GM04503 (cell line): ENCODE measurements at places on chromosomes 2 and 18.

DNA sequence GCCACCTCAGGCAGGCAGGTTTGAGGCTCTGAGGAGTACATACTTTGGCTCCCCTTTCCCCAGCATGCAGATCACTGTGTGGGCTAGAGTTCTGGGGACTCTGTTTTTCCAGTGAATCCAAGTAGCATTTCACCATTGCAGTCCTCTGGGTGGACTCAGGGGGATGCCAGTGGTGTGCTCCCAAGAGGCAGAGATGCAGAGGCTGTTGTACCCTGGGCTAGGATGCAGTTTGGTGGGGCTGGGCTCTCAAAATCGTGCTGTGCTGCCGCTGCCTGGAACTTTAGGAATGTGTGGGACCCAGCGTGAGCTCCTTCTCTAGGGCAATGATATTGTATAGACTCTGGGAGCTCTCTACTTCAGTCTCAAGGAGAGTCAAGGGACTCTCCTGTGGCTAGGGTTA is 104.9 kb downstream of the MYO3B start:
- no peak for DNase-seq

GRCh38 chr2:168904358-168904757 is 3.3 kb downstream of the G6PC2 start:
- DNase-seq, result no peak

GRCh38 chr2:239433777-239434403 is 33.1 kb upstream of the HDAC4 start:
- no peak for DNase-seq

DNA sequence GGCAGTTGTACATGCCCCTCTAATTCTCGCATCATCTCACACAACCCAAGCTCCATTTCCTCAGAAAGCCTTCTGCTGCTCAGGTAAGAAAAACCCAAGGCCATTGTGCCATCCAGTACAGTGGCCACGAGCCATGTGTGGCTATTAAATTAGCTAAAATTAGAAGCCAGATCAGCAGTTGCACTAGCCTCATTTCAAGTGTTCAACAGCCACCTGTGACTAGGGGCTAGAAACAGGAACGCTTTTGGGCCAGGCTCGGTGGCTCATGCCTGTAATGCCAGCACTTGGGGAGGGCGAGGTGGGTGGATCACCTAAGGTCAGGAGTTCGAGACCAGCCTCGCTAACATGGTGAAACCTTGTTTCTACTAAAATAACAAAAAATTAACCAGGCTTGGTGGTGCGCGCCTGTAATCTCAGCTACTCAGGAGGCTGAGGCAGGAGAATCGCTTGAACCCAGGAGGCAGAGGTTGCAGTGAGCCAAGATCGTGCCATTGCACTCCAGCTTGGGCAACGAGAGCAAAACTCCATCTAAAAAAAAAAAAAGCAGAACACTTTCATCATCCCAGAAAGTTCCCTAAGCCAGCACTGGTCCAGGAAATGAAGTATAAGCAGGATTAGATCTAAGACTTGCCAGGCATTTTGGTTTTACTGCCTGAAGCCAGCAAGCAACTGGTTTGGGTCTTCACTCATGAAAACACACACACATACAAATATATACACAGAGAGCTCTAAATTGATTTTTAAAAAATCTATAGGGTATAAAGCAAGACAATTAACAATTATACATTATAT is 35.7 kb downstream of the ATP8B1 start:
- no peak for DNase-seq

DNA sequence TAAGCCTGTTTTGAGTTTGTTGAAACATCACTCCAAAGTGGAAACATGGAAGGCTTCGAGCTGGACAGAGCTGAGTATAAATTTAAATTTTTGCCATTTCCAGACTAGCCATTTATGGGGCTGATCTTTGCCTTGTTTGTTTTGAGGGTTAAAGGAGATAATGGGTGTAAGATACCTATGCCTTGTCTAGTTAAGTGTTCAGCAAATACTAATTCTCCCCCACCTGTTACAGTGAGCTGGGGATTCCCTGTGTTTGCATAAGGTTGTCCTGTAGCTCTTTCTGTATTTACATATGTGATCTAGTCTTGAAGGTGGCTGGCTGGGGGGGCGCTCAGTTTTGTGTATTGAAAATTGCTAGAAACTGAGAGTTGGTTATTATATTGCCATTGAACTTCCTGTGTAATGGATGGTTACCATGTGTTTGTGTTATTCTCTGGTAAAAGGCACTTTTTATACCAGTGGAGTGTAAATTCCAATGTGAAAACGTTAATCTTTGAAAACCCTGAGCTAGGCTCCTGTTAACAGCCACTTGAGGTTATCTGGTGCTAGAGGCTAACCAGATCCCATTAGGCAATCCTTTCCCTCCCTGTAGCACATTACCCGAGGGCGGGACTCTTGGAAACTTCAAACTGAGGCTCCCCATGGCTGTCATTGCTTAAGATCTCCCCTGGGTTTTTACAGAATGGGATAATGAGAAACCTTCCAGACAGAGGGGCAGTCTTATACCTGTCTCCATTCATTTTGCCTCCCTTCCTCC is 26.7 kb downstream of the TANC1 start:
- DNase-seq, result no peak

- no peak for DNase-seq
Observed at GRCh38 chr18:11124054-11124453, 25.3 kb downstream of the PIEZO2 start.

DNA sequence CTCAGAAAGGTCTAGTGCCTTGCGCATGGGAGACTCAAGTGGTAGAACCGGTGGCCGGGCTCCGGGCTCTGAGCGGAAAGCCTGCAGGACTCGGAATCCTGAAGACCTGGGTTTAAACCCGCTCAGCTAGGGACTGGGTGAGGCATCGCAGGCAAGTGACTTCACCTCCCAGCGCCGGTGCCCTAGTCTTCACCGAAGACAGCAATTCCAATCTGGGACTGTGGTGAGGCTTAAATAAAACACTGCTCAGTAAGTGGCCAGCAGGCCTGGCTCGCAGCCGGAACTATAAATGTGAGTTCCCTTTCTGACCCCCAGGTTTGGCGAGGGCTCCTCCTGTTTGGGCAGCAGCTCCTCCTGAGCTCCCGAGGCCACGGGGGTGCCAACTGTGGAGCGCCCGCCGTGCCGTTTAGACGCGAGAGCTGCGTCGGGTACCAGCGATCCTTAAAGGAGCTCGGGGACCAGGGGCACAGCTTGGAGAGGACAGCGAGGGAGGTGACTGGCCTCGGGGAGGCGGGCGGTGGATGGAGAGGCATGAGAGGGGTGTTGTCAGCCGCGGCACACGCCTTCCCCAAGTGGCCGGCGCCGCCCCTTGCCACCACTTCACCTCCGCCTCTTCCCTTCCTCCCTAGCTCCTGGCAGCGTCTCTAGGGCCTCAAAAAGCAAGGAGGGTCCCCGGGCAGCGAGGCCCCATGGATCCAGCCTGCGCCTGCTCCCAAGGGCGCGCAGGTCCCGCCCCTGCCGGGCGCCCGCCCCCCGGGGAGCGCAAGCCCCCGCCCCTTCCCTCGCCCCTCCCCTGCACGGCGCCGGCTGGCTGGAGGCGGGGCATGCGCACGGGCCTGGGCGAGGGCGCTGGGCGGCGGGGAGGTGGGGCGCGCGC is 757 bp upstream of the MTCL1 start:
- peak; percentile 80 for DNase-seq

GRCh38 chr2:75098856-75099255 is 100.5 kb downstream of the TACR1 start:
- DNase-seq, result no peak

DNA sequence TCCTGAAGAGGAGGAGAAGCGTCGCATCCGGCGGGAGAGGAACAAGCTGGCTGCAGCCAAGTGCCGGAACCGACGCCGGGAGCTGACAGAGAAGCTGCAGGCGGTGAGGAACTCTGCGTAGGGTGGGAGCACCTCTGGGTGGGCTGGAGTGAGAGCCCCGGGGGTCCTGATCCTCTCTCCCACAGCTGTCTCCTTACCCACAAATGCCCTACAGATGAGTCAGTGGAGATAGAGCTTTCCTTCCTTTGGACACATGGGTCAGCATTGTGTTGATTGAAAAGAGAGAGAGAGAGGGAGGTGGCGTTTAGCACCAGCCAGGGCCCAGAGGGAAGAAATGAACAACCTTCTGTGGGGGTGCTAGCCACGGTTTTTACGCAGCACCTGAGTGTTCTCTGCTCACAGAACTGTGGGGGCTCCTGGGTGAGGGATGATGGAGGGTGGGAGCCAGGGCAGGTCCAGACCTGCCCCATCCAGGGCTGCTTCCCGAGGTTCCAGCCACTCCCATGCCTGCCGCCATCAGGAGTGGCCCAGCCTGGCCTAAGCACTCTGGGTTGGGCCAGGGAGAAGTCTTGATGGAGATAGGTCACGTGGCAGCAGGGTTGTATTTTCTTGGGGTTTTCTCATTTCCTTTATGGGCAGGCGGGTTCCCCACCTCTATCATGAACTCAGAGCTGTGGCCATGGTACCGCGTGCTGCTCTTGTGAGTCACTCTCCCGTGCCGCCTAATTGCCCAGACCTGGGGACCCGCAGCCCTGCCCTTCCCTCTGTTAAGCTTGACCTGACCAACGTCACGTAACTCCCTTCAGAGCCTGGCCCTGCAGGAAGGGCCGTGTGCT is 16.3 kb downstream of the FOSL2 start:
- DNase-seq, result no peak

DNA sequence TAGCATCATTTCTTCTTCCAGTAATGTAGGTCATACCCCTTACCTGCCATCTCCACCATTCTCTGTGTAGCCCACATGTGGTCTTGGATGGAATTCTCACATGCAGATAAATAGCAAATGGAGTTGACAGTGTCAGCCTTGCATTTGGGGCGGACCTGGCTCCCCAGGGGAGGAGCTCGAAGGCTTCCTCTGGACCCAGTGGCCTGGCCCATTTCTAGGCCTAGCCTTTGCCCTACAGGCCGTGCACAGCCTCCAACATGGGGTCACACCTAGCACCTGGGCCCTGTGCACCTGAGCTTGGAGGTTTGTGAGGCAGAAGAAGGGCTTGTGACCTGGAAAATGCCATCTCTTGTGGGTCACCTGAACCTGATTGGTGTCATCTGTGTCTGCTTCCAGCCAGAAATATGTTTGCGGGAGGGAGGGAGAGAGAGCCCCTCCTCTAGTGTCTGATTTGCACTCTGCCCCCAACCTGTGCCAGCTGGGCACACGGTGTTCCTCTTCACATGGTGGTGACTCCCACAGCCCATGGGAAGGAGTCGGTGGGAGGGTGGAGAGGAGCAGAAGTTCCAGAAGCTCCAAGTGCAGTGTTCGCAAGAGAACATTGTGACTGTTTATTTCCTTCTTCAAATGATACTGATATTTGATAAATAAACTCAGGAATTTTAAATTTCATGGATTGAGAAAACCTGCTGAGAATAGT is 33.0 kb downstream of the ITGB1BP1 start:
- no peak for DNase-seq

GRCh38 chr2:199490049-199490448 is 32.3 kb upstream of the SATB2 start:
- DNase-seq, result no peak

DNA sequence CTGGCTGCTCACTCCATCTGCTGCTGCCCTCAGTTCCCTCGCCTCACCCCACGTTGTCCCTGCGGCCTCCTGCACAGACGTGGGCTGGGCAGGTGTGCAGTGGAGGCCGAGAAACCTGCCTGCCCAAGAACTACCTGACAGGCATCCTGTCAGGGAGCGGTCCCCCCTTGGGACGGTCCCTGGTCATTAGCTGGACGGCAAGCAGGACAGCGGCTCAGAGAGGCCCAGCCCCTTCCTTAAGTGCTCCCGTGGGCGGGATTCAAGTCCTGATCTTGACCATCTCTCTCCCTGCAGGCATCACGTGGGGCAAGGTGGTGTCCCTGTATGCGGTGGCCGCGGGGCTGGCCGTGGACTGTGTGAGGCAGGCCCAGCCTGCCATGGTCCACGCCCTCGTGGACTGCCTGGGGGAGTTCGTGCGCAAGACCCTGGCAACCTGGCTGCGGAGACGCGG is 11.3 kb downstream of the BOK start:
- no peak for DNase-seq

DNA sequence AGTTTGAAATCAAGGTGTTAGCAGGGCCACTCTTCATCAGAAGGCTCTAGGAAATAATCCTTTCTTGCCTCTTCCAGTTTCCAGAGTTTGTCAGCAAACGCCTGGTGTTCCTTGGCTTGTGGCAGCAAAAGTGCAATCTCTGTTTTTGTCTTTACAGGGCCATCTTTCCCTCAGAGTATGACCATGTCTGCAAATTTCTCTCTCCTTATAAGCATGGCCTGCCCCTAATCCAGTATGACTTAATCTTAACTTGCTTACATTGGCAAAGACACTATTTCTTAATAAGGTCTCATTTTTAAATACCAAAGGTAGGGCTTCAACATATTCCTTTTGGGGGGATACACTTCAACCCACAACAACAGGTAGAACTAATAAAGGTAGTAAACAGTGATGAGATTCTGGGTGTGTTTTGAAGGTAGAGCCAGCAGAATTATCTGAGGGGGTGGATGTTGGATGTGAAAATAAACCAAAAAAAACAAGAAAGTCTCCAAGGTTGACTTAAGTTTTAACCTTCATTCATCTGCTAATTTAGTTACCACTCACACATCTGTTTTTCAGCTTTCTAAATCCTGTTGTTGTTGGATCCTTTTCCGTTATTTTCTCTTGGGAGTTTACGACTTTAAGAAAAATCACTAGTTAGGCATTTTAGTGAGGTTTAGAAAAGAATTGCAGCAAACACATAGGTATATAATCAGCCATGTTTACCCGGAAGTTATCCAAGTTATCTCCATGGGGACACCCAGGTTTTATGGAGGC is 234.4 kb upstream of the FIGN start:
- no peak for DNase-seq

- DNase-seq, result no peak
Observed at GRCh38 chr2:72004201-72004915, 143.3 kb downstream of the CYP26B1 start.

DNA sequence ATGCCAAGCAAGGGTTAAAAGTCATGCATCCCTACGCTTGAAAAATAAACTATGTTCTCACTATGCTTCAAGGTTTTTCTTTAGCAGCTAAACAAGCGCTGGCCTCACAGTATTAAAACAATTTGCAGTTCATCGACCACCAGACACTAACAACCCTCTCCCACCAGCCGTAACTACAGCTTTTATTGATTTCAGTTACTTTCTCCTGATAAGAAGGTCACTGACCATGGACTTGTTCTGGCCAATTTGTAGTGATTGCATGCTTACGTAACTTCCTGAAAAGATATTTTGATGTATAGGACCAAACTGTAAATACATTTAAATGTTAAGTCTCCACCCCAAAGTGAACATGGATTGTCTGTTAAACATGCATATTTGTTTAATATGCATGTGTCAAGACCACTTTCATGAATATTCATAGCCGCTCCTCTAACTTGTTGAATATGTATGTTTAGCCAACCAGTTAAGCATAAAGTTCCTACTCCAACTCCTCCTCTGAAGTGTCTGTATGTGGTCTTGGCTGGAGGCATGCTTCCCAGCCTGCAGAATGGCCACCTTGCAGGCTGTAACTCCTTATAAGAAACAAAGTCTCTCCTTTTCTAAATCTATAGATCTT is 1.7 kb upstream of the THOC1 start:
- DNase-seq, result no peak
